ENCODE measurements at places on chromosomes 2 and 18. TPM values are rescaled to one million over a fixed set of nuclear protein-coding genes. Genes with fewer than 3 reads are reported as not detected.

The MLPH gene
- total RNA-seq: 8.2 TPM

The RNU2-63P gene
- total RNA-seq: 268 TPM

The ATG16L1 gene
- 27.2 TPM for total RNA-seq

The ALPP gene
- not detected for total RNA-seq

The PAX8 gene
- total RNA-seq: 0.51 TPM

The SP5 gene
- total RNA-seq: not detected

The ZNF521 gene
- total RNA-seq: 23.6 TPM

The GALR1 gene
- total RNA-seq: not detected

The GCA gene
- 10.3 TPM for total RNA-seq

The FAP gene
- 96.1 TPM for total RNA-seq

The FAM161A gene
- 2.6 TPM for total RNA-seq

The DNAH6 gene
- total RNA-seq: under 0.01 TPM

The REEP1 gene
- not detected for total RNA-seq

The RDH14 gene
- 26.6 TPM for total RNA-seq

The TMEM163 gene
- not detected for total RNA-seq

The CIB4 gene
- total RNA-seq: not detected

The SP110 gene
- 7.2 TPM for total RNA-seq

The KLHL29 gene
- total RNA-seq: 4.9 TPM

The HOXD13 gene
- total RNA-seq: not detected

The DSG4 gene
- not detected for total RNA-seq

The COLEC11 gene
- total RNA-seq: 0.83 TPM

The KCTD1 gene
- total RNA-seq: 7.4 TPM

The BCL2 gene
- 3.6 TPM for total RNA-seq

The GPR148 gene
- total RNA-seq: not detected

The PTPRM gene
- total RNA-seq: 42.9 TPM

The PLGLB2 gene
- 1.7 TPM for total RNA-seq

The CNGA3 gene
- total RNA-seq: under 0.01 TPM

The LINC00305 gene
- not detected for total RNA-seq
